Activated CD8-positive, alpha-beta memory T cell treated with anti-CD3 and anti-CD28 coated beads for 48 hours (primary cell): ENCODE measurements at places on chromosomes 12 and 14.

DNA sequence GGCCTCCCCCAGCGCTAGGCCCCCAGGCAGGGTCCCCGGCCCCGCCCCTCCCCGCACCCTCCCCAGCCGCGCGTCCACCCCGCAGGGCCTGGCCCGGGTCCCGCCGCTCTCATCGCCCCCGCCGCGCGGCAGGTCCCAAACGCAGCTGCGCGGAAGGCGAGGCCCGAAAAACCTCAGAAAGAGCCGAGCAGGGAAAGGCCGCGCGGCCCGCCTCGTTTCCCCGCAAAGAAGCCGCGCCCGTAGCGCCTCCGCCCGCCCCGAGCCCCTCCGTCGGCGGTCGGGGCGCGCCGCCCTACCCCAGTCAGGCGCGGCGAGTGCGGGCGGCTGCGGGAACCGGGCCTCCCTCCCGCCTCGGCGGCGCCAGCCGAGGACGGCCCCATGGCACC is 324 bp downstream of the POLE start:
- no peak for DNase-seq

- no peak for DNase-seq
Measured at GRCh38 chr12:66598079-66598478, 80.8 kb downstream of the GRIP1 start.

- no peak for DNase-seq
Measured at GRCh38 chr12:94716339-94716738, 66.0 kb upstream of the TMCC3 start.

GRCh38 chr12:2345902-2346301 is 293.1 kb downstream of the CACNA1C start:
- no peak for DNase-seq

DNA sequence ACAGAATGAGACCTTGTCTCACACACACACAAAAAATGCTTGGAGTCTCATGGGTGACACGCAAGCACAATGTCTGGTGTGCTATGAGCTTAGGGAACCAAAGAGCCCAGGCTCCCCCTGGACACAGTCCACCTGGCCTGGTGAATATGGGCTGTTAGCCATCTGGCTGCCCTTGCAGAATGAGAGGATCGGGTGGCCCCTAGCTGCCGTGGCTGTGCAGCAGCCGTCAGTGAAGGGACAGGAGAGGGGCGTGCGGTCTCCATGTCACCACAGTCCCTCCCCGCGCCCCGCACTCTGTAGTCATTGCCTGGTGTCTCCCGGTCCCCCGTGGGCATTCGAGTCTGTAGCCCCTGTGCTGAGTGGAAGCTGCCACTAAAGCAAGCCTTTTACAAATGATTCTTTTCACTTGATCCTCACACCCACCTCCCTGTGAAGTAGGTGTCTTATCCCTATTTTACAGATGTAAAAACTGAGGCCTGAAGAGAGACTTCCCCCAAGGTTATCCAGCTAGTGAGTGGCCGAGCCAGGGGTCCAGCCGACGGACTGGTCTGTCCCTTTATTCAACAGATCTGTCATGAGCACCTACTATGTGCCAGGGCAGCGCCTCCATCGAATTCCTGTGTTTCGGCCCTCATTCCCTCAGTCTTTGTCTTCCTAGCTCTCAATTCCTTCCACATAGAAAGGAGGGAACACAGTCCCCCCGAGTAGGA is 18.8 kb downstream of the MVK start:
- DNase-seq = no peak

- DNase-seq = no peak
Measured at GRCh38 chr14:63051992-63052391, 6.7 kb upstream of the KCNH5 start.

- DNase-seq = no peak
Measured at GRCh38 chr12:102965281-102966155, 8.0 kb downstream of the ASCL1 start.

DNA sequence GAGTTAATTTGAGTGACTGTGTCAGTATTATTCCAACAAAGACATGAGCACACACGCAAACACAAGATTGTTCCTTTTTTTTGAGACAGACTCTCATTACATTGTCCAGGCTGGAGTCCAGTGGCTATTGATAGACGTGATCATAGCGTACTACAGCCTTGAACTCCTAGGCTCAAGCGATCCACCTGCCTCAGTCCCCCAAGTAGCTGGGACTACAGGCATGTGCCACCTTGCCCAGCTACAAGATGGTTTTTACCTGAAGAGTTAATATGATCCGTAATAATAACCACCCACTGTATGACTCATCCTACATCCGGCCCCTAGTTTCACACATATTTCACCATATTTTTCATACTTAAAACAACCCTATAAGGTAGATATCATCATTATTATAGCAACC is 26.8 kb downstream of the BCAT1 start:
- DNase-seq = no peak

GRCh38 chr12:64560396-64561301 is 49.6 kb upstream of the RASSF3 start:
- DNase-seq = no peak

DNA sequence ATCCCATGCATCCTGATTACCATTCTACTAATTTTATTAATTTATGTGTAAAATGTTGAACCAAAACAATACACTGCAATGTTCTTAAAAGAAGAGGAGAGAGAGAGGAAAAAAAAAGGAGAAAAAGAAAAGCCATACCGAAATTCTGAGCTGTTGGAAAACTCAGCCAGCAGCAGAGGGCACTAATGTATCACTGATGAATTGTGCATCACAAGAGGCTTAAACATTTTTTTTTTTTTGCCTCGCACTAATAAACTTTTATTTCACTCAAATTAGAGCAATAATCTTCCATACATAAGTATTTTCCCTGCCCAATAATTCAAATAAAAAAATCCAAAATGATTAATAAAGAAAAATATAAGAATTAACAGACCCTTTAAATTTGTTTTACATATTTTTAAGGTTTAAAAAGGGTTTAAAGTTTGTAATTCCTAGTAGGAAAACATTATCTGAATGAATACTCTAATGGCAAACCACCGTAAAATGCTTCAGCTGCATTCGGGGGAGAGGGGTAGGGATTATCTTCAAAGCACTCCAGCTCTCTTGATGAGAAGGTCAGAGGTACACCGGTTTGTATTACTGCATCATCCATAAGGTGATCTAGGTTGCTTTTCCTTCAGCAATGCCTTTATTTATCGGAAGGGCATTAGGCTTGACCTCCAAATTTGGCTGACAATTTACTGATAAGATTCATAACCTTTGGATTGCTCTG is 41.9 kb downstream of the ATP23 start:
- DNase-seq = no peak

GRCh38 chr14:81095539-81095938 is 125.2 kb downstream of the GTF2A1 start:
- DNase-seq = no peak

DNA sequence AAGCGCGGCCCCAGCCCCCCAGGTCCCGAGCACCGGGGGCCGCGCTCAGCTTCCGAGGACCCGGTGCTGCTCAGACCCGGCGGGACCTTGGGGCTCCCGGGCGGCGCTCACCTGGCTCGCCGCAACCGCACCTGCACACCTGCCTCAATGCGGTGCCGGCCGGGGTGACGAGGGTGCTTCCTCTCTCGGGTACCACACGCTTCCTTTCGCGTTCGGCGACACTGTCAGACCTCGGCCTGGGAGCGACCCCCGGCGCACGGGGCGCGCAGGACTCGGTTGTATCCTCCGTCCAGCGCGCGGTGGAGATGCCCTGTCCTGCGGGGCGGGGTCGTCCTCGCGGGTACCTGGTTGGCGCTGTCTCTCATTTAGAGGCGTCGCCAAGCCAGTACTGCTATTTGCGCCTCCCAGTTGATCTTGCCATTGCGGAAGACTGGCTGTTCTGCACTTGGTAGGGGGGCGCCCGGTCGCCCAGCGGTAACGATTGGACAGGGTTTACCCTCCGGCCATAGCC is 718 bp downstream of the PACS2 start:
- no peak for DNase-seq

DNA sequence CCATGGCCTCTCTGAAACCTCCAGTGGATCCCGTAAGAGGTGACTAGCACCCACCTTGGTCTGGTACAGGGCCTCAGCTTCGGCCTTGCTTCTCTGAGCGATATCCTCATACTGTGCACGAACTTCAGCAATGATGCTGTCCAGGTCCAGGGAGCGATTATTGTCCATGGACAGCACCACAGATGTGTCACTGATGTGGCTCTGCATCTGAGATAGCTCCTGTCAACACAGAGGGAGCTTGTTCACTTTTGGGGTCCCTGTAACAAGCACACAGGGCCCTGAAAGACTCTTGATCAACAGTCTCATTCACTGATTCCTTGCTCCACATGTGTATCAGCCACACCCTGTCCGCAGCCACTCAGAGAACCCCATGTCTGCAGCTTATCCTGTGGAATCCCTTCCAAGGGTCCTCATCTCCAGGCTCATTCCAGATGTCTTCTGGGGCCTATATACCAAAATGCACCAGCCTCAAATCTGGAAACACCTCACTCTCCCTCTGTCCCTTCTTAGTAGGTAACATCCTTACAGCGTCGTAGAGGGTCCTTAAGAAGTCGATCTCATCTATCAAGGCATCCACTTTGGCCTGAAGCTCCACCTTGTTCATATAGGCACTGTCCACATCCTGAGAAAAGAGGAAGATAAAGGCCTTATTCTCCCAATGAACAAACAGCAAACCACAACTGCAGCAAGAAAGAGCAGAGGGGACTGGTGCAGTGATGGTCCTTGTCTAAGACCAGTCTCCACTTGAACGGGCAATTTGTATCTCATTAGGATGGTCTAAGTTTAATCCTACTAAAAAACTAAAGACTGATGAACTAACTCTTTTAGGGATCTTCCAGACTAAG is 3.5 kb downstream of the KRT3 start:
- DNase-seq = no peak

DNA sequence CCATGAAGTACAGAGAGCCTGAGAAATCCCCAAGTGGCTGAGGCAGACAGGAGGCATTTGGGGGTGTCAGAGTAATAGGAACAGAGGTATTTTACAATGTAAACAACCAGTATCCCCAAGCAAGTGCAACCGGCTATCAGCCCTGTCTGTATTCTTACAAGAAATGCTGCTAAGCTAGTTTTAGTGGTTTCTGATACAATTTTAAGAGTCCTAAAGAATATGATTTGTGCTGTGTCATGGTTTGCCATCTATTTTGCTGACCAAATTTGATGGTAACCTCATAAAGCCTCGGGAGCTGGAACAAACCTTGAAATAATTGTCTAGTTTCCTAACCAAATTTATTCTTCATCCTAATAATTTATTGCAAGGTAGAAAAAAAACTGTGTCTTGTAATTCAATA is 46.7 kb upstream of the EGLN3 start:
- no peak for DNase-seq

DNA sequence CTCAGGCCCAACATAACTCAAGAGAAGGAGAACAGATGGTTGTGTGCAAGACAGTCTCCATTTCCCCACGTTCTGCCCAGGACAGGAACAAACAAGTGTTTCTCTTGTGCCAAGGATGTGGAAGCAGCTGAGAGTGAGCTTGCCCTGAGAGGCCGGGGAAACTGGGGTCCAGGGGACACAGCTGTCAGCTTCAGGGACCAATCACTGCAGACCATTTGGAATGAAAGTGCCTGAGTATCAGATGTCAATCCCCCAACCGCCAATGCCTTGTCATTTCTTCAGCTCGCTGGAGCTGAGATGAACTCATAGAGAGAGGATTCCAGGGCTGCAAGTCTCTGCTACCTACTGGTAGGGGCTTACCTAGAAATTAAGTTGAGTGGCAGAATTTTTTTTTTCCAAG is 71.9 kb upstream of the METAP2 start:
- no peak for DNase-seq

DNA sequence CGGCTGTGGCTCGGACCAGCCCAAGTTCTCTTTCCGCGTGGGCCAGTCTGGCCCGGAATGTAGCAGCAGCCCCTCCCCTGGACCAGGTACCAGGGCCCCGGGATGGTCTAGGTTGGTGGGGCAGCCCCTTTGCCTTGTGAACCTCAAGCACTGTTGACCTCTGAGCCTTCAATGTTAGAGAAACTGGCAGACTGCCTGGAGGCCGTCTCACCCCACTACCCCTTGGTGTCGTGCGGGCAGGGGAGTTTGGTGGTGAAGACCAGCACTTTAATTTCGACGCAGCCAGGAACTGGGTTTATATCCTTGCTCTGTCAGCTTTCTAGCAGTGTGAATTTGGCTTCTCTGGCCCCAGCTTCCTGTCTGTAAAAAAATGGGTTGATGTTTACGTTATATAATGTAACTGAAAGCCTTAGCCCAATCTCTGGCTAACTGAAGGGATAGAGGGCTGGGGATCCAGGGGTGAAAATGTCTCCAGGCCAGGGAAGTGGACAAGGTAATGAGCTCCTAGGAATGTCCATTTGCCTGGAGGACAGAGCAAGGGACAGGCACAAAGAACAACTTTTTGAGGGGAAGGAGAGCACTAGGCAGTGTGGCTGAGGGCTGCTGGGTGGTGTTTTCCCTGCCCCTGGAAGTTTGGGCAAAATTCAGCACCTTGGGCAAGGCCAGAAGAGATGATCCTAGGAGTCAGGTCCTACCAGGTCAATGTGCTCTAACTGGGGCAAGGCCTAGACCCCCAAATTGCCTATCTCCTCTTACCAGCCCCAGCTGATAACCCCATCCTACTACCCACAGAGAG is 11.4 kb downstream of the MCRS1 start:
- no peak for DNase-seq

- no peak for DNase-seq
Measured at GRCh38 chr12:121513464-121514183, 67.2 kb downstream of the KDM2B start.

DNA sequence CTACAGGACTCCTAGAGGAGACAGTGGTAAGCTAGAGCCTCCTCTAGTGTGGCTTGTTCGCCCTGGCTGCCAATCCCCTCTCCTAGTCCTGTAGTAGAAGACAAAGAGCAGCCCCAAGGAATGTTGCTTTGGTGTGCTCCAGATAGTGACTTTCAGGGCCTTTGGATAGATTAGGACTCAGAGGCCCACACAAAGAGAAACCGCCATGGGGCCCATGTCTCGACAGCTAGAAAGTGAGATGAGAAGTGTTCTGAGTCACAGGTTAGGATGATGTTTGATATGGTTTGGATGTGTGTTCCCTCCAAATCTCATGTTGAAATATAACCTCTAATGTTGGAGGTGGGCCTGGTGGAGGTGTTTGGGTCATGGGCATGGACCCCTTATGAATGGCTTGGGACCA is 51.8 kb upstream of the JDP2 start:
- DNase-seq = no peak

- DNase-seq = no peak
Measured at GRCh38 chr12:110785240-110785639, 42.5 kb upstream of the PPP1CC start.

- DNase-seq = no peak
Measured at GRCh38 chr12:107560165-107560898, 125.3 kb upstream of the PWP1 start.

DNA sequence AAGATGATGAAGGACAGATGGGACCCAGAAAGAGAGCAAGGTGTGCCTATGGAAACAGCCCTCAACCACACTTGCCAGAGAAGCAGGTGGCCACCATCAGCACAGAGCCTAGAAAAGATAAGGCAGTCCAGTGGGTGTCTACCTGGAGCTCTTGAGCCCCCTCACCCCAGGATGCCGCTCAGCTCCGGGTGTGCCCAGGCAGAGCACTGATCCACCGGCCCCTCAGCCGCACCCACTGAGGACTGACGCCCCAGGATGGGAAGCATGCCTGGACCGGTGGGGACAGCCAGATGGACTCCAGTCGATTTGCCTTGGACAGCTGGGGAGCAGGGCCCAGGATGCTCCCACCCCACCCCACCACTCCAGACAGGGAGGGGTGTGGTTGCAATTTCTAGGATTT is 15.1 kb upstream of the ZFP36L1 start:
- no peak for DNase-seq

GRCh38 chr12:79250186-79250585 is 385.6 kb downstream of the SYT1 start:
- DNase-seq = no peak

- DNase-seq = no peak
Measured at GRCh38 chr12:48997719-48998496, 1.3 kb downstream of the DDN start.
